ENCODE measurements at places on chromosomes 3 and 15.

- DNase-seq = no peak
Measured at GRCh38 chr3:65532215-65532614, 506.5 kb downstream of the MAGI1 start.

DNA sequence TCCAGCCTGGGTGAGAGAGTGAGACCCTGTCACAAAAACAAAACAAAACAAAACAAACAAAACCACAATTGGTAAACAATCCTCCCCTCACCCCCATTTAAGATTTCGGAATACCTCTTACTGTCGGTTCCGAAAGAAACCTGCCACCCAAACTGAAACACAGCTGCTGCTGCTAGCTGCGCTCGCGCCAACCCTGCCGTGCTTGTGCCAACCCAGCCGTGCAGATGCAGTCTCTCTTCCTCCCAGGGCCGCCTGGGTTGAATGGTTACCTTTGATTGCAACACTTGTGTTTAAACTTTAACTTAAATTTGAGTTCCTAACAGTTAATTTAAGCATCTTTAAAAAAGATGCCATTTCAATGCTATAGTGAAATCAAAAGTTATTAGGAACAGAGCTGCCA is 28.5 kb upstream of the SPTBN5 start:
- DNase-seq = no peak

DNA sequence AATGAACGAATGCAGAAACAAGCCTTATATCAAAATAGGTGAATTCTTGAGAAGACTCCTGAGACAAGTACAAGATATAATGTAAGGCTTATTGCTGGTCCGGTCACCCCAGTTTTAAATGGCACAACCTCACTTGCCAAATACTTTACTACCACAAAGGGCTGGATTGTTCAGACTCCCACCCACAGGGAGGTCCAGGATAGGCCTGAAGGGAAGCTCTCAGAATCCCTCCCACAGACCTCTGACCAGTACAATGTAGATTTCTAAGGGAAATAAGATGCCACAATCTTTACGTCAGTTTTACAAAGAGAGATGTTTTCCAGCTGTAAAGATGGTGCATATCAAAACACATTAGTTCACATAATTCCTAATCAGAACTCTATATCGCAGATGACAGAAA is 577.7 kb upstream of the ADAMTS9 start:
- DNase-seq = no peak

DNA sequence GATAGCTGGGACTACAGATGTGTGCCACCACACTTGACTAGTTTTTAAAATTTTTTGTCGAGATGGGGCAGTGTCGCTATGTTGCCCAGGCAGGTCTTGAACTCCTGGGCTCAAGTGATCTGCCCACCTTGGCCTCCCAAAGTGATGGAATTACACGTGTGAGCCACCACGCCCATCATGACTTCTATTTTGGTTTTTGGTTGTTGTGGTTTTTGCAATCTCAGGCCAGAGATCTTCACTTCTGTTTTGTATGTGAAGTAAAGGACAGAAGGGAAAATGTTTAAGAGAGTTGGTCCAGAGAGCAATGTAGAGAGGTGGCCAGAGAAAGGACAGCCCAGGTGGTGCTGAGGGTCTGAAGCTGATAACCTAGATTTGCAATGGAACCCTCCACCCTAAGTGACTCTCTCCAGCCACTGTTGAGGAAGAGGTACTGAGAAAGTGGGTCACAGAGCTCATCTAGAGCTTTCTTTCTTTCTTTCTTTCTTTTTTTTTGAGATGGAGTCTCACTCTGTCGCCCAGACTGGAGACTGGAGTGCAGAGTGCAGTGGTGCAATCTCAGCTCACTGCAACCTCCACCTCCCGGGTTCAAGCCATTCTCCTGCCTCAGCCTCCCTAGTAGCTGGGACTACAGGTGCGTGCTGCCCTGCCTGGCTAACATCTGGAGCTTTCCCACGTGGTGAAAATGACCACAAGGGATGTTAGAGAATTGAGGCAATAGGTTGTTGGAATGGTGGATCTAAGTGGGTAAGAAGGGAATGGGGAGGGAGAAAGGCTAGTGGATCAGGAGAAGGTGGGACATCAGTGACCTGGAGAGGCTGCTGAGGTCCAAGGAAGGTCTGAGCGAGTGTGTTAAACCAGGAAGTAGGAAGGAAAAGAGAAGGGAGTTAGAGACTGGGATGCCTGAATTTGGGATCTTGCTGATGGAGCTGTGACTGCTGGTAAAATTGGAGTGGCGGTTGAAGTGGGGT is 22.4 kb upstream of the SEMA4B start:
- DNase-seq = no peak

- DNase-seq = no peak
Measured at GRCh38 chr15:99015698-99016568, 8.3 kb upstream of the PGPEP1L start.

DNA sequence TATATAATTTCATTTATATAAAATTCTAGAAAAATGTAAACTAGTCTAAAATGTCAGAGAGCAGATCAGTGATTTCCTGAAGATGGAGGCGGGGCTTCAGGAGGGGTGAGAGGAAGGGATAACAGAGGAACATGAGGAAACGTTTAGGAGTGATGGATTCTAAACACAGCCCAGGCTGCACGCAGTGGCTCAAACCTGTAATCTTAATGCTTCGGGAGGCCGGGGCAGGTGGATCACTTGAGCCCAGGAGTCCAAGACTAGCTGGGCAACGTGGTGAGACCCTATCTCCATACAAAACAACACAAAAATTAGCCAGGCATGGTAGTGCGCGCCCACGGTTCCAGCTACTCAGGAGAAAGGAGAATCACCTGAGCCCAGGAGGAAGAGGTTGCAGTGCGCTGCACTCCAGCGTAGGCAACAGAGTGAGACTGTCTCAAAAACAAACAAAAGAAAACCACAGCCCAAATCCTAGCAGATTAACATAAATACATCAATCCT is 18.0 kb upstream of the IQCF1 start:
- no peak for DNase-seq

All from DMS79 (cell line).